Stimulated activated CD8-positive, alpha-beta memory T cell treated with anti-CD3 and anti-CD28 coated beads, Interleukin-7, amount 100 ng/mL, for 24 hours (primary cell): ENCODE measurements at places on chromosomes 1 and 21.

- DNase-seq: no peak
Measured at GRCh38 chr1:24468685-24469316, 33.8 kb upstream of the RCAN3 start.

DNA sequence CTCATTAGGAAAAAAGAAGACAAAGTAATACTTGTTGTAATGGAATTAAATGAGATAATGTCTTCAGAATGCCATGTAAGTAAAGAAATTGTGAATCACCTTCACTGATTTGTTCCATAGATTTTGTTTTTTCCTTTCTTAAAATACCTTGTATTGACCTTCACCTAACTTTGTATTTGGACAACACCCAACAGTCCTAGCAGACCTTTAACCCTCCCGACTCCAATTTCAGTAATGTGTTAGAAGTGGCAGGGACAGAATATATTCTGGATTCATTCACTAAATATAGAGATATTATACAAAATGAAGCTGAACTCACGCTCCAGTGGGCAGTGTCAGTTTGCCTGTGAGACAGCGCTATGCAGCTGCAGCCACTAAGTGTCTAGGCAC is 57.9 kb downstream of the UCK2 start:
- no peak for DNase-seq

GRCh38 chr1:83927701-83928100 is 71.2 kb downstream of the TTLL7 start:
- no peak for DNase-seq

DNA sequence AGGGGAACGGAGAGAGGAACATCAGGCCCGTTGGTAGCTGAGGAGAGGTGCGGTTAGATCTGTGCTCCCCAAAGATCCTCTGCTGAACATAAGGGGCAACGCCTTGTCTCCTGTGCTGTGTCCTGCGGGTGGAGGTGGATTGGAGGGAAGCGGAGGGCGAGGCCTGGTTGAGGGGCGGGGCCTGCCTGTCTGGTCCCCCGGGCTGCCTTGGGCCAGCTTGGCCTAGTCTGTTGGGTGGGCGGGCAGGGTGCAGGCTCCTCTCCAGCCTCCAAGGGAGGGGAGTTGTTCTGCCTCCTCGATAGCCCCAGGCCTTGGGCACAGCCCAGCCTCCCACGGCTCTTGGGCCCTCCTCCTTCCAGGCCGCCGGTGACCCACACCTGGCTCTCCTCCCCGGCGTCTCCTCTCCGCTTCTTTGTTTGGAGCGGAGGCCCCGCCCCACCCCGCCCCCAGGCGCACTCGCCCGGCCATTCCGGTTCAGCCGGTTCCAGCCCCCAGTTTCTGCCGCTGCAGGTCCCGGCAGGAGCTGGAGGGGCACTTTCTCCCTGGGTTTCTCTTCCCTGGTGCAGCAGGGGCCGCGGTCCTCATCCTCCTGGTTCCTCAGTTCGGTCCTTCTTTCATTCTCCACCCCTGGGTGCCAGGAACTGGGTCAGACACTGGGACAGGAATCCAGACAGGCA is 19.4 kb downstream of the PTPRF start:
- no peak for DNase-seq

- no peak for DNase-seq
Measured at GRCh38 chr1:91752324-91752723, 133.6 kb downstream of the TGFBR3 start.

DNA sequence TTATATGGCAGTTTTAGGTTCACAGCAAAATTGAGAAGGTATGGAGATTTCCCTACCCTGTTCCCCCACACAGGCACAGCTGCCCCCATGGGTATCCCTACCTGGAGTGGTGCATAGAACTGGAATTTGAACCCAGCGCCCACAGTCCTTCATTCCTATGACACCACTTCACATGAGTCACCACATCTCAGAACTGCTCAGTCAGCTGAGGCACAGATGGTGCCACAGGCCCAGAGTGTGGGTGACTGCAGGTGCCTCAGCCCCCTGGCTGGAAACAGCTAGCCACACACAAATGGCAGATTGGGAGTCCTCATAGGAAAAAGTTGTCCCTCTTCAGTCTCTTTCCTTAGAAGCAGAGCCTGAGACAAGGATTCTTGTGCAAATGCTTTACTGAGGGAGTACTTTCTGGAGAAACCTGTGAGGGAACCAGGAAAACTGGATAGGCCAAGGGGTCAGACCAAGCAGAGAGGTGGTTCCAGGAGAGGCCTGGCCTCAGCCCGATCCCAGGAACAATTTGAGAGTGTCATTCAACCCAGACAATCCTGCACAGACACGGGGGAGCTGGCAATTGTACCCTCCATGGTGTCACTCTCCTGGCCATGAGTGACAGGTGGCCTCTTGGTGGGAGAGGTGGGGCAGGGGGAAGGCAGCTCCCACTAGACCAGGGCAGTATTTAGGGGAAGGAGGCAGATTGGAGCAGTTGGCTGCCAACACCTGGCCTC is 6.9 kb downstream of the PLA2G2D start:
- DNase-seq: no peak

DNA sequence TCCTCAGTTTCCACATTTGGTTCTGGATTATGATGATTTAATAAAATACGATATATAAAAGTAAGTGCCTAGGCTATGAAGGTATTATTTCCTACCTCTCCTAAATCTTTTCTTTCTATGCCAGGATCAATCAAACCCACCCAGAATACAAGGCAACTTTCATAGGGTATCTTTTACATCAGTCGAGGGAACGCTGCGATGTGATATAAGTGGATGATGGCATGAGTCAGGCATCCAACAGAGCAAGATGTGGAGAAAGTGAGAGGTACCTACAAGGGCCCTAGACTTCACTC is 781 bp downstream of the TTLL7 start:
- DNase-seq: no peak

DNA sequence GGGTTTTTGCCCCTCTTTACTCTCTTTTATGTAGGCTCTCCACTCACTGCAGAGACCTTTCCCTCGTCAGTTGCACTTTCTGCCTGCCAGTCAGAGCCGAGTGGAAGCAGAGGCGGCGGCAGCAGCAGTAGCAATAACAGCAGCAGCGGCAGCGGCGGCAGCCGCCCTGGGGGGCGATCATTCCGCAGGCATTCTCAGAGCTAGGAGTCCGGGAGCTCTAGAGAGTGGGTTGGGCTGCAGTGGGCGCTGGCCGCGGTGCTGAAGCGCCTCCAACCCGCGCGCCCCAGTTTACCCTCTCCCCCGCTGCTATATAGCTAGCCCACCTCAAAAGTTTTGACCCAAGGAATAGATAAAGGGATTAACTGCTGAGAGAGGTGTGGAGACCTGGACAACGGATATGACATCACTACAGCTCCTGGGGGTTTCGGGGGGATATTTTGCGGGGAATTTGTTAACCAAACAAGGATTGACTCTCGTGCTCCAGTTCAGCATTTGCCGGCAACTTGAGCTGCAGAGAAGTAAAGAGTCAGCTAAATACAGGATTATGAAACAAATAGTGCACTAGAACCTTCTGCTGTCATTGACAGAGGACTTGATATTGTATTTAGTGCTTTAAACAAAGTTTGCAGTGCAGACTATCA is at the start of gene OLFM3:
Gene OLFM3, minus strand, starts transcription at position 102 of the 641 bp plus-strand sequence.
- DNase-seq: no peak

DNA sequence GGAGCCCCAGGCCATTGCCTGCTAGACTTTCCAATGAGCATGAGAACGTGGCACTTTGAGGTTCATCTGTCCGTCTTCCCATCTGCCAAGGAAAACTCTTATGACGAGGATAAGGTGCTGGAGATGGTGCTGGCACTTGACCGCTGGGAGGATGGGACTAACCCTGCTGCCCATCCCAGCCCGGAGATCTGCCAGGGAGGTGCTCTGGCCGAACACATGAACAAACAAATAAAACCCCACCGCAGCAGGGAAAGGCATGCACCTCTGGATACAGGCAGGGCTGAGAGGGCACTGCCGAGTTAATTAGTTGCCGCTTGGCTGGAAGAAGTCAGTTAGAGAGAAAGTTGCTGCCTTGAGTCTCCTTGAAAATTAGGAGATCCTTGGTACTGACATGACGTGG is 308.4 kb downstream of the AJAP1 start:
- no peak for DNase-seq

DNA sequence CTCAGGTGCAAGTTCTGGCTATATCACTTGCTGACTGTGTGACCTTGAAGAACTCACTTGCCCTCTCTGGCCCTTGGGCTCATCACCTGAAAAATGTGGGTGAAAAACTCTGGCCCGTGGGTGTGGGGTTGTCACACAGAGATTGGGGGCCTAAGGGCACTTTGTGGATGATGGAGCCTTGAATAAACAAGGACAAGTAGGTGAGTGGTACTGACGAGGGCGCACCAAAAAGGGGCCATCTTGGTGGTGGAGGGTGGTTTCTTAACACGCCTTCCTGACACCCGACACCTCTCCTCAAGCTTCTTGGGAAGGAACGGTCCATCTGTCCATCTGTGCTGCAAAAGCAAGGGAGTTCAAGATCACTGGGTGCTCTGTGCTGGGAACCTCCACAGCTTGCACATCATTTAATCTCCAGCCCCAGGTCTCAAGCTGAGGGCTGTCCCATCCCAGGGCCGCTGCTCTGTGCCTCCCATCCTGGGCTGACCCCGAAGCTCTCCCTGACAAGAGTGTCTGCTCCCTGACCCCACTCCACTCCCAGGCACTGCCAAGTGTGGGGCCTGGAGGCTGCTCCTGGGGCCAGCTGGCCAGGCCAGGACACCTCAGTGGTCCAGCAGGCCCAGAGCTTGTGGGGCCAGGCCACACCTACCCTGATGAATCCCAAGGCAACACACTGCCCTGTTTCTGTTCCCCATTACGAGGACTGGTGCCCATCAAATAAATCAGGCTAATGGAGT is 97.3 kb downstream of the GLIS1 start:
- DNase-seq: no peak

DNA sequence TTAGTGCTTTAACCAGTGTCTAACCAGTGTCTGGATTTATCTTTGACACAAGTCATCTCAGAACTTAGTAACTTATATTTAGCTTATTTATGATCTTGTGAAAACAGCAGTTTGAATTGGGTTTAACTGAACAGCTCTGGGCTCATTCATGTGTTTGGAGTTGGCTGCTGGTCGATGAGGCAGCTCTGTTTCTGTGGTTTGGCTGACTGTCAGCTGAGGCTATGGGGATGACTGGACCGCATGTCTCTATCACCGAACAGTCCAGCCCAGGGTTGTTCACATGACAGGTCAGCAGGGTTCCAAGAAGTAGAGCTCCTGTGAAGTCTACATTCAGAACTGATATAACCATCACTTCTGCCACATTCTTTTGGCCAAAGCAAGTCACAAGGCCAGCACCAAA is 29.1 kb upstream of the C21orf91 start:
- no peak for DNase-seq

DNA sequence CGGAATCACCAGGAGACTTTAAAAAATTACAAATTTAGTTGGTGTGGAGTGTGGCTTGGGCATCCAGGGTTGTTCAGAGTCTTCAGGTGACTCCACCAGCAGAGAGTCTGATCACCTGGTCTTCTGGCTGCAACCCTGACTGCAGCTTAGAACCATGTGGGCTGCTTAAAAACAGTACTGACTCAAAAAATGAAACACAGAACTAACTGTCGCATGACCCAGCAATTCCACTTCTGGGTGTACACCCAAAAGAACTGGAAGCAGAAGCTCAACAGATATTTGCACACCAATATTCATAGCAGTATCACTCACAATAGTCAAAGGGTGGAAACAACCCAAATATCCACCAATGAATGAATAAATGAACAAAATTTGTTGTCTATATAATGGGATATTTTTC is 17.3 kb downstream of the TLR5 start:
- no peak for DNase-seq
